ENCODE measurements at places on chromosomes 1 and 21.

- no peak for DNase-seq
Observed at GRCh38 chr1:174710868-174711845, 263.4 kb downstream of the GPR52 start.

- DNase-seq: no peak
Observed at GRCh38 chr21:30434033-30434631, 4.1 kb downstream of the KRTAP13-4 start.

- DNase-seq: no peak
Observed at GRCh38 chr1:171674431-171675405, 22.2 kb upstream of the MYOC start.

- no peak for DNase-seq
Observed at GRCh38 chr1:202244841-202245261, 51.3 kb downstream of the LGR6 start.

- DNase-seq: no peak
Observed at GRCh38 chr21:31728952-31729351, 3.0 kb downstream of the SCAF4 start.
